ENCODE measurements at places on chromosomes 3 and 15.
A peak's percentile ranks its signal among the peaks of the same experiment; 100 is the strongest.

DNA sequence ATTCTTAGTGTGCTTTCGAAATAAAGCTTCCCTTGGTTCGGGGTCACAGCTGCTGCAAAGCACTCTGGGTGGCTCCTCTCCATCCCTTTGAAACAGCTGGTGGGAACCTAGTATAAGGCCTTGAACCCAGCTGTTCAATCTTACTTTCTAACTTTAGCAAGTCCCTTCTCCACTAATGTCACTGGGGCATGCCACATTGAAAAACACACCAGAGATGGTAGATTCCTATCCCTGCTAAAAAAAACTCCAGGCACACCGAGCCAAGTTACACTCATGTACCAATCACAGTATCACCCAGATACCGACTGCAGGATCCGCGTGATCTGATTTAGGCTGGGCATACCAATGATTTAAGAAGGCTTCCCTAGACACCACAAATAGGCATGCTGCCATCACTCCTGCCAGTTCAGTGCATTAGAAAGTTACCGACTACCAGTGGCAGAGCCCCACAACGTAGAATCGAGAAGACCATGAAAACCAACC is 65.0 kb downstream of the WWTR1 start:
- DNase-seq = no peak

- no peak for DNase-seq
Measured at GRCh38 chr3:22988566-22988965, 214.6 kb upstream of the UBE2E2 start.

DNA sequence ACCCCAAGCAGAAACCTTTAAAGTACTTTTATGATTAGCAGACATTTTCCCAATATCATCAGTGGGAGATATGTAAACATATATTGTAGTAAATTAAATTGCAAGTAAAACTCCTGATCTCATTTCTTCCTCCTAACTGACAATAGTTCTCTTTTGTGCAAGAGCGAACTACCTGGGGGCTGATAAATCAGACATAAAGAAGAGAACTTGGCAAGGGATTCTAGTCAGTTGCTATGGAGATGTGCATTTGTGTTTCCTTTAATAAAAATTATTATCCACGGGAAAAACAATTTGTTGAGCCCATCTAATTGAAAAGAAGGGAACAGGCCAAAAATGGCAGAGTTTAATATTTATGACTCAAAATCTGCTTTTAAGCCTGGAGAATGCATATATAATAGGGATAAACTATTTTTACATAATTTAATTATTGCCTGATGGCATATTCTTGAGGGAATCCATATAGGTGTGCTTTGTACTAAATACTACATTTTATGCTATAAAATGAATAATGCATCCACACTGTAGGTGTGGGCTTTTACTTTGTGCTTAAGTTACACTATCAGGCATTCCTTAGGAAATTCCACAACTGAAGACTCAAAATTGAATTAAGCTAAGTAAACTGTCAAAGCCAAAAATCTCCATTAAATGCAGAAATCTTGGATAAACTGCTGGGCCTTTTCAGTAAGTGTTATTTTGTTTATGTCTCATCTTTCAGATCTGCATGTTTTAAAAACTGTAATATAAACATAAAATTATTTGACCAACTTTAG is 258.1 kb downstream of the ERC2 start:
- no peak for DNase-seq

DNA sequence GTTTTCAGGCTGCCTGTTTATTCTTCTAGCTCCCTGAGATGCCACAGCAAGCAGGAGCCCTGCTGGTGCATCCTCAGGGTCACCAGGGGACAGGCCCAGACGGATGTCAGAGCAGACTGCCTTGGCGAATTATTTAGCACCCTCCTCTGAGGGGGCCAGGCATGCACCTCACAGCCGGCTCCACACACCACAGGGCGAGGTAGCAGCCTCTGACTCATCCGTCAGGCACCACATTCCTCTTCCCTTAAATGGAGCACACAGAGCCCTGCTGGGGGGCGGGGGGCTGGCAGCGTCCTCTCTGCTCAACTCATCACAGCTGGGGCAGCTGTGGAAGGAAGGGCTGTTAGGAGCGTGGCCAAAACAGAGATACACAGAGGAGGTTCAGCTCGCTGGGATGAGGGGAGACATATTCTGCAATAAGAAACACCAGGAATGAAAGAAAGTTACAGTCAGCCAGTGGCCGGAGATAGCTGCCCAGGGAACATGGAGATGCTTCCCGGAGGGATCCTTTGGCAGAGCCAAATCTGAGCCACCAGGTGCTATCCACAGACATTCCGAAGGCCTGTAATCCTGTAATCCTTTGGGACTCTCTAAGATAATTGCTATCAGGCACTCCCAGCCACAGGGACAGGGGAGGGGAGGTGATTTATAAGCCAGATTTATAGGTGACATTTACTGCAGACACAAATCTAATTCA is 13.9 kb upstream of the PRICKLE2 start:
- peak; percentile 95 for DNase-seq

- DNase-seq = peak; percentile 15
Measured at GRCh38 chr3:27428446-27428845, 55.7 kb downstream of the SLC4A7 start.

DNA sequence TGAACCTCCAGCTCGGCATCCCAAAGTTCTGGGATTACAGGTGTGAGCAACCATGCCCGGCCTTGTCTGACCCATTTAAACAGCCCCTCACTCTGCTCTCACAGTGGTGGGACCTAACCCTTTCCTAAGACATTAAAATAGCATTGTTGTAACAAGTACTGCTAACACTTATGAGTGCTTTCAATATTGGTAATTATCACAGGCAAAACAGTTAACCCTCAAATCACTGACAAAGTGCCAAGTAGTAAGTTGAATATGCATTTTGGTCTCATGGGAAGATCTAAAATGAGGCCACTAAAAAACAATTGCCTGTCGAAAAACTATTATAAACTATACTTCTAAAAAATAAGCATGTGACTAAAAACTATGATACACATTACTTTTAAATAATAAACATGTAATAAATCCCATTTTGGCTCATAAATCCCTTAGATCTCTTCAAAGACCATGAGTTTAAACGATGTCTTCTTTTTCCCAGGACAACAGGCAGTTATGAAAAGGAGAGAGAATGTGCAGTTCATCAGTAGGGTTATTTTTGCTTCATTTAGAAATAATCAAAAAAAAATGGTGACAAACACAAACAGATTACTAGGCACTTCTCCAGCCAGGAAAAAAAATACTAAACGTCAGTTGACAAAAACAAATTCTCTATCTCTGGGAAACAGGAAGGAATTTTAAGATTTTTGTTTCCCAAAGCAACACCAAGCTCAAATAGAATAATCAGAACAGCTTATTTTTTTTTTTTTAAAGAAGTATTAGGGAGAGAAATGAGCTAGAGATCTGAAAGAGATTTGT is 95.4 kb downstream of the RFTN1 start:
- no peak for DNase-seq

DNA sequence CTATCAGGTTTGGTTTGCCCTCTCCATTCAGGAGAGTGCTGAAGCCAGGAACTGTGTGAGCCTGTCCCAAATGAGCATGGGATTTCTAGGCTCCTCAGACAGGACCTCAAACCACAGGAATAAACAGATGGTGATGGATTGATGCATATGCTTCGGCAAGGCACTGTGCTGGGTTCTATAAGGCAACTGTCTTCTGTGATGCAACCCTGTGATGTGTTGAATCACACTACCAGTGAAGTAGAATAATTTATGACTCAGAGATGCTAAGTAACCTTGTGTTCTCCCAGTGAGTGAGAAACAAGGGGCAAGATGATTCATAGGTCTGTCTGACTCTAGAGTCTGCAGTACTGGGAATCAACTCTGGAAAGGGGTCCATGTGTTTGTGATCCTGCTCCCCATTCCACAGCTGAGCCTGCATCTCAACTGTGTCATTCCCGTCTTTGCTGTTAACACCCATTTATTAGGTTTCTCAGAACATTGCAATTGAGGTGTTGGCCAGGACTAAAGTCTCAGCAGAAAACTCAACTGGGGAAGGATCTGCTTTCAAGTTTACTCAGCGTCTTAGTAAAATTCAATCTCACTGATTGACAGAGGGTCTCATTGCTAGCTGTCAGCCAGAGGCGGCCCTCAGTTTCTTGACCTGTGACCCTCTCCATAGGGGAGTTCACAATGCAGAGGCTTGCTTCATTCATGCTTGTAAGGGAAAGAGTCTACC is 510.1 kb upstream of the CFAP20DC start:
- peak; percentile 99 for DNase-seq

DNA sequence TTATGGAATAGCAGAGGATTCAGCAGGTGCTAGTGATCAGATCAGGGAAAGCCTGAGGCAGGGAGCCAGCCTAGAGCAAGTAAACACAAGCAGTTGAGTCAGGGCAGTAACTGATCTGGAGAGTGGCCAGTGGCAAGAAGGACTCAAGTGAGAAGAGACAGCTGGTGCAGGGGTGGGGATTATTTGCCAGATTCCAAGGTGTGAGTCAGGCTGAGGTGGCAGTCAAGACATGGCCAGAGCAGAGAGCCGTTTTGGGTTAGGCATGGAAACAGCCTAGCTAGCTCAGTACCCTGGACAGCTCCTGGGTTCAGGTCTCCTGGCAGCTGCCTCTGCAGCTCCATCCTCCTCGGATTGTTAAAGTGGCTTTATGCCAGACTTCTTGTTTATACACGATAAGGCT is 281.9 kb upstream of the ONECUT1 start:
- peak; percentile 38 for DNase-seq

DNA sequence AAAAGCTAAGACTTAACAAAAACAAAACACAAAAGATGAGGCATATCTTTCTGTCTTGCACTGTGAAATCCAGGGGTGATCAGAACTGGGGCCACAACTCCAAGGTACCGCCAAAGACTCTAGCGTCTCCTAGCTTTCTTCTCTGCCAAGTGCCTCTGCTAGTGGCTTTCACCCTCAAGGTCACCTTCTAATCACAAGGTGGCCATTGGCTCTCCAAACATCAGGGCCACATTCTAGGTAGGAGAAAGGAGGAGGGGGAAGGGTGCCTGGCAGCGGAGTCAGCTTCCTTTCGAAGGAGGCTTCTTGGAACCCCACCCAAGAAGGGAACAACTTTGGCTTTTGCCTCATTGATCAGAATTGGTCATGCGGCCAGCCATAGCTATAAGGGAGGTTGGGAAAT is 168.8 kb upstream of the SMAD3 start:
- no peak for DNase-seq

DNA sequence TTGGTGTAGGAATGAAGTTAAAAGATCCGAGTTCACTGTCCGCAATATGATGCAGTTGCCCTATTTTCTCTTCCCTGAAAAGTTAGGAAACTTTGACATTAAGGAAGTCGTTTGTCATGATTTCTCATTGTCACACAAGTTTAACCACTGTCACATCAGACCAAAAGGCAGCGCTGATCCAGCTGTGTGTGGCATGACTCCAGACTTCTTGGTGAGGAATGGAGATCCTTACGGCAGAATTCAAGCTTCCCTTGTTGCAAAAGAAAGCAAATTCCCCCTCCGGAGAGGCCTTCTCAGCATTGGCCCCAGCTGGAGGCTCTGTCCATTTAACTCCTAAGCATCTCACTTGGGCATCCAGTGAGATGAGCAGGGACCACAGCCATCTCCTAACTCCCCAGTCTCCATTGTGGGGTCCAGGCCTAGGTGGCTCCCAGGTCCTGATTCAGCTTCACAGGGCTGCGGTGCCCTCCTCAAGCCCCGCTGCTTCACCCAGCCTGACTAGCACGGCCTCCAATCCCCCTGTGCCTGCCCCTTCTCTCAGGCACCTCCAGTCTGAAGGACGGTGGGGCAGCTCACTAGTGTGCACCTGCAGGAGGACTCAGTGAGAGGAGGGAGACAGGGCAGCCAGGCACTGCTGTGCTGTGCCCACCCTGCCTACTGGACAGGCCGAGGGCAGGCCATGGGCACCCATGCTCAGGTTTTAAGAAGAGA is 159.5 kb downstream of the CHSY1 start:
- DNase-seq = no peak

- no peak for DNase-seq
Measured at GRCh38 chr3:69144631-69145245, 22.3 kb upstream of the LMOD3 start.

GRCh38 chr3:191254098-191254873 is 55.2 kb downstream of the OSTN start:
- DNase-seq = peak; percentile 91

- DNase-seq = no peak
Measured at GRCh38 chr3:195113536-195114425, 157.2 kb downstream of the XXYLT1 start.

GRCh38 chr3:30847592-30847991 is 46.9 kb downstream of the GADL1 start:
- no peak for DNase-seq

- no peak for DNase-seq
Measured at GRCh38 chr15:96576596-96576995, 246.1 kb downstream of the NR2F2 start.

DNA sequence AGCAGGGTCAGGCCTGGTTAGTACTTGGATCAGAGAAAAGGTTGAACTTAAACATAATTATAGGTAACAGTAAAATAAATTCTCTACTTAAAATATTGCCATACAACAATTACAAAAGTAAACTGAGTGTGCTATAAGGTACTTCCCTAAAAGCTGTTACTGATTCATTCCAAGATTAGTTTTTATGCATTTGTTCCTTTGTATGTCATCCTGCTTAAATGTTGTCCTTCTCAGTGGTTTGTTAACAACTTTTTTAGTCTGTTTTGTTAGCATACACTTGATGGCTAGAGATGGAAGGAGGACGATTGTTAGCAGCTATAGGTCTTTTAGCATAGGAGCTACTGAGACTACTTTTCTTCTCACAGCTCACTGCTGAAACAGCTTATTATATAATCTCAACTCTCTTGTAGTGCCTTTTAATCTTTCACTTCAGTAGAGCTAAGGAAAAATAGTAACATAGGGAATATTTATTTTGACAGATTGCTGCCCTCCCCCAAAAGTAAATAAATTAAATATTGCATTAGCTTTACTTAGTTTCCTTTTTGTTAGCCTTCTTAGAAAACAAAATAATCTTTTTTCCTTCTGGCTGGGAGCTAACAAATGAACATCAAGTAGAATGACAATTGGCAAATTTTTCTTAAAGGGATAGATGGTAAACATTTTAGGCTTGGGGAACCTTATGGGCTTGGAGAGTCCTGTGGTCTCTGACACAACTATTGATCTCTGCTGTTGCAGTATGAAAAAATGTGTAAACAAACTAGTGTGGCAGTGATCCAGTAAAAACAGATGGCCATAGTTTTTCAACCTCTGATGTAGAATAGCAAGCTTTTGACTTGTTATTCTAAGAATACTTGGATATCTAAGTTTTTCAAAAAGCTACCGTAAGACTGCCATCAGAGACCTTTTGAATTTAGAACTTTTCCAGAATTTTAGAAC is 39.5 kb downstream of the USP8 start:
- peak; percentile 78 for DNase-seq

DNA sequence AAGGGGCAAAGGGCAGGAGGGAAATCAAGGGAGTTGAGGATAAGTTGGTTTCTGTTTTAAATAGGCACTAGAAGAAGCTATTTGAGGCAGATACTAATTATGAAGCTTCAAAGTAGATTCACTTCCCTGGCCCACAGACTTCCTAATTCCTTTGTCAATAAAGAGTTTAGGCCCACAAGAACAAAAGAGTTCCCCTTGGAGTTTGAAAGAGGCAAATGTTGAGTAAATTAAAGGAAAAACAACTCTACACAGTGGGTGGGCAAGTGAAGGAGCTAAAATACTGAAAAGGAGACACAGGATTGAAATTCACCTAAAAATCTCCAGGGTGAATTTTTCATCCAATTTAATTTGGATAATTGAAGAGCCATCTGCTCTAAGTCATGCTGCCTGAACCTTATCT is 411.7 kb upstream of the RORA start:
- no peak for DNase-seq

Data from iris pigment epithelial cell (primary cell).